ENCODE measurements at places on chromosomes 7 and 10.

DNA sequence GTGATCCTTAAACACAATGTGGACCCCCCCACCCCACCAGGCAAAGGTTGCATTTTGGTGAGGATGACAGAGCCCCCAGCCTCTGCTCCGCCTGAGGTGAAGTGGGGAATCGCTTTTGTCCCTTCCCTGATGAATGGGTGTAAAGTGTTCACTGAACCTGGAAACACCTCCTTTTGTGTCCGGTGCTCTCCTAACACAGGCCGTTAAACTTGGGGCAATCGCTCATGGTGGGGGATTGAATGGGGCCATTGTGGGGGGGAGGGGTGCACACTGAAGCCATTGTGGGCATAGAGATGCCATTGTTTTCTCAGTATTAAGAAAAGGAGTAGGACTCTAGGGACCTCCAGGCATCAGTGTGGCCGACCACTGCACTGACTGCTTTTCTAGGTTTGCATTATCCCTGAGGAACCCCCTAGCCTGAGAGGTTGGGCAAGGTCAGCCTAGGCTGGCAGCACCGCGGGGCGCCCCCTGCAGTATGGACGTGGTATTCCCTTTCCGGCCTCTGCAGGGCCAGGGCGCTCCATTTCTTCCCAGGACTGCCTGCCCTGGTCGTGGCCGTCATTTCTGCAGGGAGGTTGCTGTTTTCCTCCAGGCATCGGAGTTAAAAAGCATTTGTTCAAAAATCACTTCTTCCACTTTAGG is 158.3 kb downstream of the TCF7L2 start:
- no peak for DNase-seq

DNA sequence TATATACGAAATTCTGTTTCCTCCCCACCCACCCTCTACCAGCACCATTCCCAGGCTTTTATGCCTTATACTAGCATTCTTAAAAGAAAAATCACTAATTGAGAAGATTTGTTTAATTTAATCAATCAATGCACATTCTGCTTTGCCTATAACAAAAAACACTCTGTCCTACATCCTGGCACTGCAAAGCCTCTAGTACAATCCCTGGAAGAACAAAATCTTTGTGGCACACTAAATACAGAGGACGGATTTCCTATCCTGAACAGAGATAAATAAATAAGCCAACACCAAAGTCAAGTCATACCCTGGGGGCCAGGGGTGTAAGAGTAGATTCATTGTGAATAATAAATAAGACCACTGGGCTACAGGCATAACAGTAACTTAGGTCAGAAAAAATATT is 34.3 kb downstream of the USP54 start:
- no peak for DNase-seq

DNA sequence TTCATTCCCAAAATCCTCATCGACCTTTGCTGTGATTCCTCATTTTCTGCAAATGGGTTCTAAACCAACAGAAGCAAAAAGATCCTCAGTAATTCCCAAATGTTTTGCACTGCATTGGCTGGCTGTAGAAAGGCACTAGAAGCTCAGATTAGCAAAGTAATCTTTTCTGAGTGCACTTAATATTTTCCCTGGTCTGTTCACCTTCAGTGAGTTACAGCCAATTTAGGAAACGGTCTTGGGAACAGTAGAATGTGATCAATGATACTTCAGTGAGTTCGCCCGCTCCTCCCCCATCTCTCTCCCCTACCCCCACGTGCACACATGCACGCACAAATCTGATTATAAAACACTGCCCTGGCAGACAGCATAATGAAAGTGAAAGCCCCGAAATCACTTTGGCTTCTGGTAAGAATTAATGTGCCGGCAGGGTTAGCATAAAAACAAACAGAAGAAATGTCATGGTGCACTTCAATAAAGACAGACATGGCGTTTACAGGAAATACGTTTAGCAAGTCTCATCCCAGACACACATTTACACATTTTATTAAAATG is 201.3 kb upstream of the CDCA7L start:
- no peak for DNase-seq

DNA sequence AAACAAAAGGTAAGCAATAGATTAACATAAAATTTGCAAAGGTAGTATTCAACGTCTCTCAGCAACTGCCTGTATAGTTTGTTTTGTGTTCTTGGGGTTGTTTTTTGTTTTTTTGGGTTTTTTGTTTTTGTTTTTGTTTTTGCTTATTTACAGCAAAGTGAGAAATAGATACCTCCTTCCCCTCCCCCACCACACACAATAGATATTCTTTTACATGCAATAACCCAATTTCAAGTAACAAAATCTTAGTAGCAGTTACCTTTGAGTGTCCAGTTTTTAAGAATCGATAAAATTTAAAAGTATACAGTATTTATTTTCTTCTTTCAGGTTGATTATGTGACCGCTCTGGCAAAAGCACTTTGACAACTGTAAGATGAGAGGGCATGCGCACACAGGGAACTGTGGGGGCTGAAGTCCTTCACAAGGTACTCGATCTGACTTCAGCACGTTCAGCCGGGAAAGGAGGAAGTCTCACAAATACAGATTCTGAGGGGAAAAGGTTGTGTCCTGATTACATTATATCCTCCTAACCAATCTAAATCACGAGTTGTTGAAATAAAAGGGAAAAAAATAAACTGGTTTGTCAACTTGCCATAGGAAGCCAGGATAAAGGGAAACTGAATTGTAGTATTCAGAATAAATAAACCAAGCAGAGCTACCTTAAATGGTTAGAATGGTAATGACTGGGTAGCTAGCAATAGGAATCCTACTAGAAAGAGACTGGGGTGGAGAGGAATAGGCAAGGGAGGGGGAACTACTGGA is 47.8 kb downstream of the CPEB3 start:
- DNase-seq = no peak

GRCh38 chr7:74599244-74599643 is 58.3 kb upstream of the GTF2I start:
- no peak for DNase-seq

GRCh38 chr10:57638411-57638810 is 629.3 kb downstream of the IPMK start:
- DNase-seq = no peak

DNA sequence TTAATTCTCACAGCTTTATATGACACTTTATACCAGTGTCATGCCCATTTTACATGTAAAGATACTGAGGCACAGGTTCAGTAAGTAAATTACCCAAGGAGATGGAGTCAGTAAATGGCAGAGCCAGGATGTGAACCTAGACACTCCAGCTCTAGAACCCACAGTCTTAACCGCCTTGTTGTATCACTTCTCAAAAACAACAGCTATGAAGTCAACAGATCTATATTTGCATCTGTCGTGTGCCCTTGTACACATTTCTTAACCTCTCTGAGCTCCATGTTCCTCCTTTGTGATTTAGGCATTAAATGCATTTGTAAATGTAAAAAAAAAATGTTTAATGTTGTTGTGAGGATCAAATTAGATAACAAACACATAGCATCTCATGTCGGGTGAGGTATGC is 716.2 kb downstream of the SUGCT start:
- no peak for DNase-seq

DNA sequence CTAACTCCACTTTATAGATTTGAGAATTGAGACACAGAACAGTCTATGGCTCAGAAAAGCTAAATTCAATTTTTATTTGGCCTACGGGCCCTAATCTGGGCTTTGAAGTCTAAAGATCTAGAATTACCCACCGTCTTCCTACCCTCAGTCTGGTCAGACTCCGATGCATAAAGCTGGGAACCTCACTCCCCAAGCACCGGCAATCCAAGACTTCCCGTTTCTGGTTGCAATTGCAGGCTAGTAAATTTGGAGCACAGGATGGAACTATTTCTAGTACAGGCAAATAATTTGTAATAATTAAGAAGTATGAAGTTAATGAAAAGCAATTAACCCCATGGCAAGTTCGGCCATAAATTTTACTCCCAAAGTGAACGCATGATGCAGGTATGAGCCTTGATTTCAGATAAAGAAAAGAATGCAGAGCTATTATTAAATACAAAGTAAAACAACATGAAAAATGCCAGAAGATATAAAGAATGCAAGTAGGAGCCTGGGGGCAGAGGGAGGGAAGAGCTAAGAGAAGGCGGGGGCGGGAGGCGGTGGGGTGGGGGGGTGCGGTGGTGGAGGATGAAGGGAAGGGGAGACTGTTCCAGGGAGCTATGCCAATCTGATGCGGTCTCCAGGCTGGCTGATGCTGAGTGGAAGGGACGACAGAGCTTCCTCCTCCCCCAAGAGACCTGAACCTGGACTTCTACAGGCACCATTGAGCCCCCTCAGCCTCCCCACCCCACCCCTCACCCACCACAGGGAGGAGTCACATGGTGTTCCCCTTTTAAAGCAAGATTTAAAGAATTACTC is 45.1 kb downstream of the BPGM start:
- no peak for DNase-seq

DNA sequence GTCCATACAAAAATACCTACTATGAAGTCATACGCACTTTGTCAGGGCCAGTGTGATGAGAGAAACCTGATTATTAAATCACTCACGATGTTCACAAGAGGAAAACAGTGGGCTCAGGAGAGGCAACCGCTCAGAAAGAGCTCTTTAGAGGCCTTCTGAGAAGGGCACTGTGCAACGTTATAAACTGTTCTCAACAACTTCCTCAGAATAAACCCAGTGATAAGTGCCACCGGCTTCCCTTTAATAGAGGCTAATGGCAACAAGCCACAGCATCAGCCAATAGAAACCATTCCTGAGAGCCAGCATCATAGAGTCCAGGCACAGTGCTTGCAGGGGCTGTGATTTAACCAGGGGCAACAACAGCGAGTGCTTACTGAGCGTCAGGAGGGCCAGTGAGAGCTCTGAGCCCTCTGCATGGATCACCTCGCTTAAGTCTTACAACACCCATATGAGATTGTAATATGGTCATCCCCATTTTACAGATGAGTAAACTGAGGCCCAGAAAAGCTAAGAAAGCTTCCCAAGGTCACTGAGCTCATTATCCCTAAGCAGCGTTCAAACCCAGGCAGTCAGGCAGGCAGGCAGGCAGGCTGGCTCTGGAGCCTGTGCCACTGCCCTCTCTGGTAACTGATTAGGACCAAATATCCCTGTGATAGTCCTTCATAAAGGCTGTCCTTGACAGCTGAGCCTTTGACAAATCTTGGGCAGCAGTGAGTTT is 30.9 kb upstream of the ATXN7L1 start:
- DNase-seq = no peak

GRCh38 chr10:87816898-87817608 is 973 bp downstream of the ATAD1 start:
- DNase-seq = no peak

DNA sequence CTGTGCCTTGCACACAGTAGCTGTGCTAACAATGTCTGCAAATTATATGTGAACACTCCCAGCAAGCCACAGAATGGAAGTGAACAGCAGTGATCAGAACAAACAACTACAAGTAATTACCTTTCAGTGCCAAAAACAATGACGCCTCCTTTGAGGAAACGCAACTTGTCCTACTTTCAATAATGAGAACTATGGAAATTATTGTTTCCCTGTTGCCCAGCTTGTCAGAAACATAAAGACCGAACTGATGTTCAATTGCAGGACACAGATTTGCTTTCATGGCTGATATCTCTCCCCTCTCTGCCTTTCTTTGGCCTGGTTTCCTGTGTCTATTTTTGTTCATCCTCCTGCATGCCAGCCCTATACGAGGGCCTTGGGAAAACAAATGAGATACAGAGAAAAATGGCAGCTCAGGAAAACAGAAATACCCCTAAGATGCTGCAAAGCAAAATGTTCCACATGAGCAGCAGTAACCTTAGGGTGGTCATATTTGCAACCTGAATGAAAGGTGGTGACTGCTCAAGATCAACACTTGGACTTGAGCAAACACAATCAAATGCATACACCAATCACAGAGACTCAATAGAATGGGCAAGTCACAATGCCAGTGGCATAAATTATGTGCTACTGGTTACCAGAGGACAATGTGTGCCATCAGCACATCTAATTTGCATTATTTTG is 26.8 kb downstream of the COBL start:
- DNase-seq = no peak

DNA sequence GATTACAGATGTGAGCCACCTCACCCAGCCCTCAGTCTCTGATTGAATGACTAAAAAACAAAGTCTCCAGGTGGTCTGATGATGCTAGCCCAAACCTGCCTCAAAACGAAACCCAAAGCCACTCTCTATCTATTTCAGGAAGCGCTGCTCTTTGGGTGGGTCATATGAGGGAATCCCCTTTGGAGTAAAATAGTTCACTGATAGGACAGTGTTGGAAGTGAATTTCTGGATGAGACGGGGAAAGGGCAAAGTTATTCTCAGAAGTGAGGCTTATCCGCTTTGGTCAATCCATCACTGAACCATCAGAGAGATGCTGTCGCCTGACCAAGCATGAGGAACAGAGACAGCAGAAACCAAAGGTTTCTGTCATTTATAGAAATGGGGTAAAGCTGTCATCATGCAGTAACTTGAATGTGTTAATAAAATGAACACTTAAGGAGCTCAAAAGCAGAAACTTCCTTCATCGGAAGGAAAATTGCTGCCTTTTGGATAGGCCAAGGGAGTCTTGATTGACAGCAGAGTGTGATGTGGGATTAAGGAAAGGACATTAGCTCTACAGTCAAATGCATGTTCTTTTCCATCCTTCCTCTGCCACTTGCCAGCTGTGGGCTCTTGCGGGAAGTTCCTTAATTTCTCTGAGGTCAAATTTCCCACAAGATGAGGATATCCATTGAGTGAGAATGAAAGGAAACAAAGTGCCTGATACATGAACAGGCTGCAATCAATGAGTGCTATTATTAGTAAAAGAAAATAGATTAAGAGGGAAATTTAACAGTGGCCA is 64.9 kb upstream of the C1QL3 start:
- DNase-seq = no peak

- no peak for DNase-seq
These were observed 54.6 kb downstream of the CDHR3 start for GRCh38 chr7:106017657-106018056.

DNA sequence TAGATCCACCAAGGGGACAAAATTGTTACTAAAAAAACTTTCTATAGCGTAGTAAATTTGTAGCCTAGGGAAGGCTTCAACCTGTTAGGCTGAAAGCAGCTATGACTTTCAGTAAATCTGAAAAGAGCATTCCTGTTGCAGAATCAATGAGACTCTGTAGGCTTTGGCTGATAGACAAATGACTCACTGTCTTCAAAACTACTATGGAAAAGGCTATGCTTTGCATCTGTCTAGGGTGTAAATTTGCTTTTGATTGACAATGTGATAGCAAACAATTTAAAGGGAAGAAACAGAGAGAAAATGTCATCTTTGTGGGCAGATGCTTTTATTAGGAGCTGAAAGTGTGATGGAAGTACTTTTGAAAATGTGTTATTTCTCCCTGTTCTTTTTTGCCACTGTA is 60.6 kb downstream of the ARL5B start:
- no peak for DNase-seq

GRCh38 chr7:148963583-148964482 is 64.5 kb downstream of the PDIA4 start:
- no peak for DNase-seq

DNA sequence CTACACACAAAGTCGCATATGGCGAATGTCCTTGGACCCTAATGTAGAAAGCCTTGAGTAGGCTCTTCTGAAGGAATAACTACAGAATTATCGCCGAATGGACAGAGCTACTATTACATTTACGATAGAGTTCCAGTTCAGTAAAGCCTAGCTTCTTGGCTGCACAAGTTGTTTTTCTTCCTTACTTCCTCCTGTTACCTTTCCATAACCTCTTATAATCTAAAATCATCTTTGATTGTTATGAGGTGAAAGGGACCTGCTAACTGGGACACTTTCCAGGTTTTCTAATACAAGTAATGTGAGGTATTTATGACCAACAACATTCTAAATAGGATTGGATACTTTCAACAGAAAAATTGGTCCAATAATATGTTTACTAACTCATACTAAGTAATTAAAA is 31.2 kb downstream of the MACC1 start:
- no peak for DNase-seq

Data from stimulated activated CD4-positive, alpha-beta T cell treated with anti-CD3 and anti-CD28 coated beads, Interleukin-15, amount 100 ng/mL, for 1 hour (primary cell).